Uterus (tissue), 4 donors: ENCODE measurements at places on chromosomes 2 and 18.

GRCh38 chr18:7840411-7840810, 273.3 kb downstream of the PTPRM start:
- DNase-seq, result no peak

- DNase-seq, result no peak
These were observed 783.3 kb upstream of the SALL3 start for GRCh38 chr18:78196280-78196679.

DNA sequence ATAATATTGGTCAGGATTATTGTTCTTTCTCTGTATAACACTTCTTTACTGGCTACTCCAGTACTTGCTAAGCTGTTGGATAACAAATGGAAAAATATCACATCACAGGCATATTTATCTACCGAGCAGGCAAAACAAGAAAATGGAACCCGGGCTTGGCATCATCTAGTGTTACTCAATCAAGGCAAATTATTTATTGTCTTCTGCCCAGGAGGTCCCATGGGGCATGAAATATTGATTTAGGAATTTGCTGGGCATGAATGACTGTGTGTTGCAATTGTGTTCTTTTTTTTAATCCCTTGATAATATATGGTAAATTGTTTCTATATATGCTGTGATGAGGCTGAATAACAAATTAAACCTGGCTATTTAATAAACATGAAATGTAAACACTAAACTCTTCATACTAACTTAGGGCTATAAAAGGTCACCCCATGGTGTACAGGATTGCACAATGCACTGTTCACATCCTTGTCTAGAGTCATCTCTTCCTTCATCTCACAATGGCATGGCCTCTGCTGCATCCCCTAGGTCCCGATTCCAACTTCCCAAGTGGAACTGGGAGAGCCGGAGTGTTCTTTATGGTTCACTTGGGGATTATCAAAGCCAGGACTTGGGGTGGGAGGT, 2.2 kb upstream of the PARD3B start:
- no peak for DNase-seq

DNA sequence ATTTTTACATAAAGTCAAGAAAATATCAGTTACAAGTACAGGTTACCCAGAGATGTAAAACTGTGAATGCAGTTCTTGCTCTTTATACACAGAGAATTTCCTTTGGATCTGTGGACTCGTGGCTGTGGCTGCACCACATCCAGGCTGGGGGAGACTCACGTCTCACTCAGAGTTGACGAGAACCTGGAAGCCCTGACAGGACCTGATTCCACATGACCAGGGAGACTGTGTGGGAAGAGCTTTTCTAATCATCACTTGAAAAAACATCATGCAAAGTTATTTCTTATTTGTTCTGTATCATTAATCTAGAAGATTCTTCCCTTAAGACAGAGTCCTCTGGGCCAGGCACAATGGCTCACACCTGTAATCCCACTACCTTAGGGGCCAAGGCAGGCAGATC, 1159.0 kb downstream of the RPIA start:
- DNase-seq, result no peak

- DNase-seq, result no peak
These were observed 39.3 kb upstream of the NFATC1 start for GRCh38 chr18:79356435-79356834.

- DNase-seq, result no peak
These were observed 863.7 kb upstream of the VRK2 start for GRCh38 chr2:57182916-57183315.

- no peak for DNase-seq
These were observed 45.3 kb upstream of the SPAG16 start for GRCh38 chr2:213238753-213239495.

DNA sequence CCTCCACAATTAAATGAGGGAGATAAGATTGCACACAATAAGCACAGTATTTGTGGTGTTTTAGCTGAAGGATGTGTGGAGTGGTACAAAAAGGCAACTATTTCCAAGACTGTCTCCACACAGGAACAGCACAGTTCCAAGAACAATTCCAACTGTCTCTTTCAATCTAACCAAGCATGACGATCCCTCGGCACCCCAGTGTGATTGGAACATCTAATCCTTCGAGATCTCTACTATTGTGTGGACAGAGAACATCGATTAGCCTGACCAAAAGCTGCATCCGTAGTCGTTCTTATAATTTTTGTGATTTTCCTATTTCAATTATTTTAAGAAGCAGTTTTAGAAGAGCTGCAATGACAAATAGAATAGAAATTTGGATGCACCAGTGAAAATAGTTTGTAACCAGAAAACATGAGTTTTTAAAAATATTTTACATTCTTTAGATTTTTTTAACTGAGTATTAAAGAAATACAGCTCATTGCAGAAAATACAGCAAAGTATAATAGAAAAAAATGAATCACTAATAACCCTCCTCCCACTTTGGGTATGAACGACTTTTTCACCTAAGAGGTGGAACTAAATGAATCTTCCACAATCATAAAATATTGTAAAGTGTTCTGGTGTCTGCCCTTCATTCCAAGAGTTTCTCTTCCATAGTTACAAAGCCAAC, 76.4 kb upstream of the CABLES1 start:
- DNase-seq, result no peak
